ENCODE measurements at places on chromosomes 7 and 10. TPM values are rescaled to one million over a fixed set of nuclear protein-coding genes. Genes with fewer than 3 reads are reported as not detected.

DNA sequence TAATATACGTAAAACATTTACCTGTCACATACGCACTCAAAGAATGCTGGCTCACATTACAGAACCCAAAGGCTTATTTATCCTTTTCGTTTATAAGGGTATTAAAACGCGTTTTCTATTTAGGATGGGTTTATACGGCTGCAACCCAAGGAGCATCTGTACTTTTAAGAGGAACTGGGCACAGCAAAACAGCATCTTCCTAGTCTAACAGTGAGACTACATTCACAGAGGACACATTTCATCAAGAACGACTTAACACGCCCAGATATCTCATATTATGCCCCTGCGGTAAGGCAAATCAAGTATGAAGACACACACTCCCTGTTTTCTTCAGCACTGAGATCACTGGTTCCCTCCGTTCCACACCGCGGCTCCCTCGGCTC lies 533 bp upstream of the DMTF1 start:
- ATAC-seq, result no peak

DNA sequence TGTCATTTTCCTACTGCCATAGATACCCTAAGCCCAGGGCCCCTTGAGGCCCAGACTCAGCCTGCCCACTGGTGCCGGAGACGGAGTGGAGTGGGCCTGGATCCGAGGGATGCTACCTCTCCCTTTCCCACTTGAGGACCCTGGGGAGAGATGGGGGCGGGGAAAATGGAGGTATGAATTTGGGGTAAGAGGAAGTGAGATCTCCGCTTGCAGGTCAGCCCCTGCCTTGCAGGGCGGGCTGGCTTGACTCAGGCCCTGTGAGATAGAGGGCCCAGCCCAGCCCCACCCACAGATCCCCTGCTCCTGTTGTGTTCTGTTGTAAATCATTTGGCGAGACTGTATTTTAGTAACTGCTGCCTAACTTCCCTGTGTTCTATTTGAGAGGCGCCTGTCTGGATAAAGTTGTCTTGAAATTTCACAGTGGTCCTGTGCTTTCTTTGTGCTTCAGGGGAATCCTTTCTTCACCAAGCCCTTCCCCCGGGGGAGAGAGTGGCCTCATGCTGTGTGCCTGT lies 13.2 kb downstream of the YKT6 start:
- ATAC-seq, result no peak

DNA sequence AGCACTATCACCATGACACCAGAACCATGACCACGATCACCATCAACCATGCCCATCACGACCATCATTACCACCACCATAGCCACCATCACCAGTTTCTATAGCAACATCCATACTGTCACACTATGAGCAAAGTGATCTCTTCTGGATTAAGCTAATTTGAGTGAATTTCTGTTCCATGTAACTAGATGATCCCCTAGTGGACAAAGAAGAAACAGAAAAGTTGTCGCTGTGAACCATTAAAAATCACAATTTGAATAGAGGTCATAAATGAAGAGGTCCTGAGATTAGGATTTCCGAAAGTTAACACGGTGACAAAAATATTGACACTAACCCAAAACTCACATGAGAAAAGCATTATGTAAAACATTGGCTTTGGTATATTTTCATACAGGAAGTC lies 77.6 kb downstream of the CLRN3 start:
- ATAC-seq, result no peak

DNA sequence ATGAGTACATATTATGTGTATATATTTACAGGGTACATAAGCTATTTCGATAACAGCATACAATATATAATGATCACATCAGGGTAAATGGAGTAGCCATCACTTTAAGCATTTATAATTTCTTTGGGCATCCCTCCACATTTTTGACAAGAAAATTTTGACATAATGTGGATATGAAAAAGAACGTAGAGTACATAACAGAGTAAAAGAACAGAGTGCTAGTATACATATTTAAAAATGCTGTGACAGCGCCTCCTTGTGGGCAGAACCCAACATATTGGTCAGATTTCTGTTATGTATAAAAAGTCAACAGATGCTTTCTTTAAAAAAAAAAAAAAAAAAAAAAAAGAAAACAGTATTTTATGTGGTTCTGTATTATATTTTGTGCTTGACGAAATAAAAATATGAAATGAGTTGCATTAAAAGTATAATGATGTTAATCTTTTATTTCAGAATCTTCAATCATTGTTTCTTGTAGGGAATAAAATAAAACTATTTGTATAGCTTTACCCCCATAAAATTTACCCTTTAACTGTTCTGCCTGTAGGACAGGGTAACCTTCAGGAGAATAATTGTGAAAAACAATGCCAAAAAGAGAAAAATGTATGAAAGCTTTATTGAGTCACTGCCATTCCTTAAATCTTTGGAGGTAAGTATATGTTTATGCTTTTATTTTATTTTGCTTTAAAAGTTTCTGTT lies 18.3 kb upstream of the HBP1 start:
- peak; percentile 55 for ATAC-seq

GRCh38 chr7:150686030-150686631 lies 625 bp downstream of the GIMAP2 start:
- no peak for ATAC-seq

- ATAC-seq, result no peak
These were observed 467.7 kb downstream of the PLXNA4 start for GRCh38 chr7:132108563-132108962.

DNA sequence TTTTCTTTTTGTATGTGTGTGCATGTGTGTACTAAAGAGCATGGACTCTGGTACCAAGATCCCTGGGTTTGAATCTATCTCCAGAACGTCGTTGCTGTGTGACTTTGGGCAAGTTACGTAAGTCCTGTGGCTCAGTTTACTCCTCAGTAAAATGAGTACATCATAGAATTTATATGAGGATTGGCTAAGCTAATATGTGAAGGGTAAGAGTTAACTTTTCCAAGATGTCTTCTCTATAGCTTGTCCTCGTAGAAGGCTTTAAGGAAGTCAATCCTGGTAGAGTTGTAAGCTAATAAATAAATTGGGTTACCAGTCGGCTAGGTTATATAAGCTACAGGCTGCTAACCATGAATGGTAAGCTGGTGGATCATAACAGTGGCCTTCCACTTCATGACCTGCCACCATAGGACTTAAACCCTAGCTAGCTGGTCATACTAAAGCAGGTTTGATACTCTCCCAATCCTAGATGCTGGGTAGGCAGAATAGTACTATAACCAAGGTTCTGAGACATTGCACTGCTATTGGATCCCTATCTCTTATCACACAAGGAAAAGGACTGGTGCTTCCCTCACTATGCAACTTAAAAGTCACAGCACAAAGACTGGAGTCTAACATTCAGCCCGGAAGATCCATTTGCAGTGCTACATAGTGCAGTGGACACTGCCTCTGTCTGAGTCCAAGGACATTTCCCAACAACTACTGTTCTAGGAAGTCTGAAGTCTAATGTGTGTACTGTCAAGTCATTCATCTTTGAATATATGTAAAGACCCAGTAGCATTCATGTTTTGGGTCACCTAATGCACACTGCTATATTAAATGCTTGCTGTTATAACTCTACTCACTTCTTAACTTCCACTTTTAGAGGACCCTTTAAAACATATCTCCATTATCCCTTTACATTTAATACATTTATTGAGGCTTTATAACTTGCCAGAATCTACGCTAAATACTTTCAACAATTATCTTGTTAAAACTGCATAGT lies 156.2 kb downstream of the CRPPA start:
- ATAC-seq, result no peak

TMEM225B gene
- not detected for total RNA-seq

DNA sequence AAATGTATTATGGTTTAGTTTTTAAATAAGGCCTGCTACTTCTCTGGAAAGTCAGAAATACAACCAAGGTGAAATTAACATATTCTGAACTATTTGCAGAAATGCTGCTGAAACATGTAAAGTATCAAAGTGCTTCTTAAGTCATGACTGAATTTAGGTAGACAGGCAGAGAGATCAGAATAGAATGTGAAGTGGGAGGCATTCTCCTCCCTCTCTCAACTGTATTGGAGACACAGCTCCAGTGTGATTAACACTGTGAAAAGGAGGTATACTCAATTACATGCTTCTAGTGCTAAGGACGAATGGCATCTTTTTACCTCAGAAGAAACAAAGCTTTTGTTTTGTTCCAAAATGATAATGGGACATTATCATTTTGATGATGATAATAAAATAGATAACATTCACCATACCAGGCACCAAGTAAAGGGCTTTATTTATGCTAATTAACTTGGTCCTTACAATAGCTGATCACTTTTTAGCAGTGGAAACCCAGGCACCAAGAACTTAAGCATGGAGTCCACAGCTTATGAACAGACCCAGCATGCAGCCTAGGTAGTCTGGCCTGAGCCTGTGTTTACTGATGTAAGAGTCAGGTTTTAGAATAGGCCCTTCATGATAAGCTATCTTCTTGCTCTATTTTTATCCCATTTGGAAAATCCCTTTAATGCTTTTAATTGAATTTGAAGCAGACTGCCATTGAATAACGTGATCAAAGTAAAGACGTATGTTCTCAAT lies 26.0 kb downstream of the PPP1R9A start:
- no peak for ATAC-seq

GRCh38 chr7:77362905-77363304 lies 53.2 kb downstream of the GSAP start:
- no peak for ATAC-seq

- ATAC-seq, result no peak
These were observed 124.7 kb downstream of the WDR37 start for GRCh38 chr10:1180836-1181235.

GRCh38 chr7:46993396-46993795 lies 588.5 kb downstream of the TNS3 start:
- no peak for ATAC-seq

ADCY1 gene
- total RNA-seq, result 0.62 TPM
